ENCODE measurements at places on chromosomes 6 and 20.

DNA sequence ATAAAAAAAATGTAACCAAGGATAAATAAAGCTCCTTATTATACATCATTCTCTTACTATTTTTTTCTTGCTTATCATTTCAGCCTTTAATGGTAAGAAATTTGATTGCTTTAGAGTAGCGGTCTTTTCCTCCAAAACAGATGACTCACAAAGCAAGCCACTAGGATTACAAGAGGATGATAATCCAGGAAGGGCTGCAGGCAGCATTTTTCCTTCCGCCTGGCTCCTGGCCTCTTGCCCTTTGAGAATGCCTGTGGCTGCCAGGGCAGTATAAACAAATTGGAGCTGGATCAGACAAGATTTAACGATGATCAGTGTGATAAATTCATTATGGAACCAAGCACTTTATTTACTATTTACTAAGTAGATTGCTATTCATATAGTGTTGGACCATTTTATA lies 9.7 kb upstream of the FBXL4 start:
- no peak for DNase-seq

DNA sequence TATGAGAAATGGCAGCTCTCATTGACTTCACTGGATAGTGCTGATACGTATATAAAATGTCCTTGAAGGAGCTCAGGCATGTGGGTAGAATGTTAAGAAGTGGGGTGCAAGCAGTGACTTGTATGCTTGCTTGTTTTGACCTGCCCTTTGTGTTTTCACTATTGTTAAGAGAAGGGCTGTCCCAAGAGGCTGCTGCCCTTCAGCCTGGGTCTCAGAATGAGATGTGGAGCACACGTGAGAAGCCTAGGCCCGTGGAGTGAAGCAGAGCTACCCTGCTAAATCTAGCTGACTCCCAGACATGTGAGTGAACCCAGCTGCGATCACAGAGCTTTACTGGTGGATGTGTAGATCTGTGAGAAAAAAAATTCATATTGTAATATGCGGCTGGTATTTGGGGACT lies 305.3 kb upstream of the RGS17 start:
- no peak for DNase-seq

DNA sequence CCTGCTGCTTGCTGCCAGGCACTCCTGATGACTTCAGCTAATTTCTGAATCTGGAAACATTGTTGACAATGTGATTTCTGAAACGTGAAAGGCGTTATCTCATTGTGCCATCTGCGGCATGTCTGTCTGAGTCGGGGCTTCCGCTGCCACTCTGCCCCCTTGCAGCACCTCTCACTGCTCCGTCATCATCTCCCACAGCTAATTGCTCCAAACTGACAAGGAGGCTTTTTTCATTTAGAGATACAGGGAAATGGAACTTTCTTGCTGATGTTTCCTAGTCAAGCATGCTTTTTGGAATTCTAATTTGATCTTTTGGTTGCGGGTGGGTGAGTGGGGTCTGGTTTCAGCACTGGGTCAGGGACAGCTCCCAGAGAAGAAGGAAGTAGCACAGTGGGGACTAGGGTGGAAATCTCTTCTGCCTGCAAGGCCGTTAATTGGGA lies 233.5 kb downstream of the DHX35 start:
- DNase-seq = no peak

DNA sequence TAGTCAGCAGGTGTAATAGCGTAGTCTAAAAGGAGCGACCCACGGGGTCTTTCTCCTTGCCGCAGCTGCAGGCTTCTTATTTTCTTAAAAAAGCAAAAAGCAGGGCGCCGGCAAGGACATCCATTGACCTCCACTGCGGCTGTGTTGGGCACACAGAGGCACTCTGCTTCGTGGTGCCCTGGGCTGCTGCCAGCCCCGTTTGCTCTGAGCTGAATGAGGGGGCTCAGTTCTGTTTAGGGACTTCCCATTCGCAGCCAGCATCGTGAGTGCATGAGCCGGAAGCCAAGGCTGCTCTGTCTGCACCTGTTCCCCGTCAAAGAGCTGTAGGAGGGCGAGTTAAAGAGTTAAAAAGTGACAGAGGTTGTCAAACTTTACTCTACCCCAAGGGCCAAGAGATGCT lies 1.7 kb upstream of the SLC22A2 start:
- no peak for DNase-seq

DNA sequence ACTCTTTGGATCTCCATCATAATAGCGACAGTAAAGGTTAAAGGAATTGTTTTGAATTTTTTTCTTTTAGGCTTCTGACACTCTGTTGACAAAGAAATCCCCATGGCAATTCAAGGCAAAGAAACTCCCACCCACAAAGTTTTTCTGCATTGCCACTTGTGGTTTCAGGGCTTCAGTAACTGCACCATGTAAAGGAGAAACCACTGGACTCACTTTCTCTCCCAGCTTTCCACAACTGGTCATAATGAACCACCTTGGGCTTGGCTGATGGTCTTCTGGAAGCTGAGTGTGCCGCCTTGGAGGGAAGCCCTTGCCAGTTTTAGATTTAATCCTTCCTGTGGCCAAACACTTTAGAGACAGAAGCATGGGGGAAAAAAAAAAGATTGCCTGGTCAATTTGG lies 163.1 kb downstream of the ISM1 start:
- no peak for DNase-seq

GRCh38 chr6:113587078-113587699 lies 270.0 kb upstream of the MARCKS start:
- no peak for DNase-seq

GRCh38 chr6:153092082-153093013 lies 38.7 kb downstream of the RGS17 start:
- DNase-seq = no peak

DNA sequence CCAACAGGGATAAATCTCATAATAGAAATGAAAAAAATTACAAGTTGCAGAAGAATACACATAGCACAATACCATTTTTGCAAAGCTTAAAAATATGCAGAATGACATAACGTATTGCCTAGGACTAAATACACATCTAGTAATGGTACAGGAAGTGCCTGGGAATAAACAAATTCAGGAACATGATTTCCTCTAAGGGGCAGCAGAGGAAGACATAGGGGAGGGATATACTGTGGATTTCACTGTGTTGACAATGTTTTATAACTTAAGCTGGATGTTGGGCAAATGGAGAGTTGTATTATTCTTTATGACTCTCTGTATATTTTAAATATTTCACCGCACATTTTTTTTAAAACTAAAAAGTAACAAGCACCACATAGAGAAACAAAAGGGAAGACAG lies 5.6 kb upstream of the GLO1 start:
- DNase-seq = no peak

GRCh38 chr6:131321589-131321988 lies 186.3 kb downstream of the AKAP7 start:
- no peak for DNase-seq

DNA sequence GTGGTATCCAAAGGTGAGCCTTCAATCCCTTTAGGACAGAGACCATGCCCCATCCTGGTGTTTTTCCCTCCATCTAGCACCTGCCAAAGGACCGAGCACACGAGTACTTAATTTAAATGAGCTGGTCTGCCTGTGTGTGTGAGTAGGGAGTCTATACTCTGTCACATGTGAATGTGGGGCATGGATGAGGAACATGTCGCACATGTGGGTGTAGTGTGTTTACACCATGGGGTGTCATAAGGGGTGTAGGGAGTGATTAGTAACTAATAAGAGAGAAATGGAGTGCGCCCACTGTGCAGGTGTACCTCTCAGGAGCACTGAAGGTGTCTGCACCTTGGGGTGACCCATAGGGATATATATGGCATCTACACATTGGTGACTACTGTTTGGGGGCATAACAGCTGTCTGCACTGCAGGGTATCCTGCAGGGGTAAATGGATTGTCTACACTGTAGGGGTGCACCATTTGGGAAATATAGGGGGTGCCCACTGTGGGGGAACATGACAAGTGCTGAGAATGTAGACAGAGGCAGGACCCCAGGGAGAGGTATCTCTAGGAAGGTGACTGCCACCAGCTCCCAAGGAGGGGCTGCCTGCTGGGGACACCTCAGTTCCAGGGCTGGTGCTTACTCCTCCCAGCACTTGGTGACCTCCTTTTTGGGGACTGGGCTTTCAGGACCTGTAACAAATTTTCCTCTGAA lies 53.5 kb downstream of the EBF4 start:
- DNase-seq = no peak

GRCh38 chr6:52877168-52877567 lies 32.3 kb downstream of the GSTA3 start:
- no peak for DNase-seq

DNA sequence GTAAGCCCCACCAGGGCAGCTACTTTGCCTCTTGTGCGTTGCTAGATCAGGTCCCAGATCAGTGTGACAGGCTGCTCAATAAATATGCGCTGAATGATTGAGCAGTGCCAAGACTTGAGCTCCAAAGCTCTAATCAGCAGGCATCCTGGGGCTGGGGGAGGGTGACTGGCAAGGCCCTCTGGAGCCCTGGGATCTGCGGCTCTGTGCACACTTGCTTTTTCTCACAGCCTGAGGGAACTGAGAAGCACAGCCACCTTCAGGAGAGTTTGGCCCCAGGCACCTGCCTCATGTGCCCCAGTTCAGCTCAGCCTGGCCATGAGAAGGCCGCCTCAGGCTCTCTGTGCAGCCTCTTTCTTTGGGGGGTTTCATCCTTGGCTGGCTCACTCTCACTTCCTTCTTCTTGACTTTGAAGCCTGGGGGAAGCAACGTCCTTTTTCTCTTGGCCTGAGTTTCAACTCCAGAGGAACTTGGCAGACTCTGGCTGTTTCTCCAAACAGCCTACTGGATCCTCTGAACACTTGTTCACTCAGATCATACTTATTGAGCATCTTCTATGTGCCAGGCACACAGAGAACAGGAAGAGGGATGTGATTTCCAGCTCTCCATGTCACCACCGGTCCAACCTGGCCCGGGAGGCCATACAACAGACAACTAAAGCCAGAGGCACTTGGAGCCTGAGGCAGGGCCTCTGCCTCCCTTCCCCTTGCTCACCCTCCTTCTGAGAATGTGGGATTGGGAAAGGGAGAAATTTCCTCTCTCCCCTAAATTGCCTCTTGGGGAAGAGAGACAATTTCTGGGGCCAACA lies 114.0 kb downstream of the VEGFA start:
- DNase-seq = no peak

GRCh38 chr6:5471044-5471443 lies 209.7 kb downstream of the FARS2 start:
- peak; percentile 56 for DNase-seq

DNA sequence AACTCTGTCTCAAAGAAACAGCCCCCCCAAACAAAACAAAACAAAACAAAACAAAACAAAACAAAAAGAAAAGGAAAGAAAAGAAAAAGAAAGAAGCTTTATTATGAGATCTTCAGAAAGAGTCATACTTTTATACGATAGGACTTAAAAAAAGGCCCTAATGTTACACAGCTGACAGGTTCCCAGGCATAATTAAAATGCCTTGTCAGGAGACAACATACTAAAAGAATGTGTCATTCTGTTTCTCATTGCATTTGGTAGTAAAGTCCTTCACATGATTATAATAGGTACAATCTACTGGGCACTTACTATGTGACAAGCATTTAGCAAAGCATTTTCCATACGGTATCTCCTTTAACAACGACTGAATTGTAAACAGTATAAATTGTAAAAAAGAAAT lies 36.4 kb upstream of the RPN2 start:
- DNase-seq = no peak

DNA sequence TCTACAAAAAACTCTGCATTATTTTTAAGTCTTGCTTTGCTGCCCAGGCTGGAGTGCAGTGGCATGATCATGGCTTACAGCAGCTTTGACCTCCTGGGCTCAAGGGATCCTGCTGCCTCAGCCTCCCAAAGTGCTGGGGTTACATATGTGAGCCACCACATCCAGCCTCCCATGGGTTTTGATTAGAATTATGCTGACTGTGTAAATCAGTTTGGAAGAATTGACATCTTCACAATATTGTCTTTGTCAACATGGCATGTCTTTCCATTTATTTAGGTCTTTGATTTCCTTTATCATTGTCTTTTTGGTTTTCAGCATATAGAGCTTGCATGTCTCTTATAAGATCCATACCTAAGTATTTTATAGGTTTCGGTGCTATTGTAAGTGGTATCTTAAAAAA lies 13.2 kb upstream of the APCDD1L start:
- no peak for DNase-seq

- DNase-seq = no peak
These were observed 48.4 kb downstream of the PLAGL2 start for GRCh38 chr20:32158943-32159660.

- DNase-seq = no peak
These were observed 517.4 kb upstream of the JARID2 start for GRCh38 chr6:14728396-14729024.

DNA sequence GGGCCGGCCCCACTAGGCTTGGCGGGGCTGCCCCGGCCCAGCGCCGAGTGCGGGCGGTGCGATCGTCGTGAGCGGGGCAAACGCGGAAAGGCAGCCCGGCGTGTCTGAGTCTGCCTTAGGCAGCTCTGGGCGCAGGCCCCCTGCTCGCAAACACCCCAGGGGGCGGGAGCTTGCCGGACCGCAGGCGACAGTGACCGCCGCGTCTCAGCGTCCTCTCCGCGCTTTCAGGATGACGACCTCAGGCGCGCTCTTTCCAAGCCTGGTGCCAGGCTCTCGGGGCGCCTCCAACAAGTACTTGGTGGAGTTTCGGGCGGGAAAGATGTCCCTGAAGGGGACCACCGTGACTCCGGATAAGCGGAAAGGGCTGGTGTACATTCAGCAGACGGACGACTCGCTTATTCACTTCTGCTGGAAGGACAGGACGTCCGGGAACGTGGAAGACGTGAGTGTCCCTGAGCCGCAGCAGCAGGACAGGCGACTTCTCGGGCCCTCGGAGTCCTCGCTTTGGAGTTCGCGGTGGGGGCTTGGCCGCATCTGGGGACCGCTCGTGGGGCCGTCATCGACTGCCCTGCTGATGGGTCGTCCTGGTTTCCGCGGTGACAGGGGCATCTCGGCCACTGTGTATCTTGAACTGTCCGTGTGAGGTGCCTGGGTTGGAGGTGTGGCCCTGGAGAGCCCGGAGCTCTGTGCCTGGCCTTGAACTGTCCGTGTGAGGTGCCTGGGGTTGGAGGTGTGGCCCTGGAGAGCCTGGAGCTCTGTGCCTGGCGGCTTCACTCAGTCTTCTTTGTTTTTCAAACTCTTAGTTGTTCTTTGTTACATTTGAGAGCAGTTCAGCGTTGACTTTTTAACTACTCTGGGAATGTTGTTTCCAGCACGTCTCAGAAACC lies 786 bp downstream of the ADRM1 start:
- peak; percentile 17 for DNase-seq

GRCh38 chr6:98975421-98975820 lies 27.7 kb upstream of the FBXL4 start:
- no peak for DNase-seq

DNA sequence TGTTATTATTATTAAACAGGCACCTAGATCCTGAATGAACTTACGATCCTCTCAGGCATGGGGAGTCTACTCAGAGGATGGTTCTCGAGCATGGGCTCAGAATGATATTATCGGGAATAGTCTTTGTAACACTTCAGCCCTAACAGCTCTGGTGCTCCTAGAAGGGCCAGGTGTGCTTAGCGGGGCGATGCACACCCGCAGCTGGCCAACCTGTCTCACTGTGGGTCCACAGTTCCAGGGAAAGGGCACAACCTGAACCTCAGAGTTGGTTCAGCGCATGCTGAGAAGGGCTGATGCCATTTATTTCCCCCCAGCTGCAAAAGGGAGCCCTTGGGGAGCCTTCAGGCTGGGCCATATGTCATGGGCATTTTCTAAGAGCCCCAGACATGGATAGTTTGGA lies 26.2 kb downstream of the RRAGD start:
- no peak for DNase-seq
